OCI-M1 (cell line): ENCODE measurements at places on chromosomes 1 and 21.

- DNase-seq, result no peak
These were observed 33.5 kb downstream of the CAPN8 start for GRCh38 chr1:223631956-223632355.

DNA sequence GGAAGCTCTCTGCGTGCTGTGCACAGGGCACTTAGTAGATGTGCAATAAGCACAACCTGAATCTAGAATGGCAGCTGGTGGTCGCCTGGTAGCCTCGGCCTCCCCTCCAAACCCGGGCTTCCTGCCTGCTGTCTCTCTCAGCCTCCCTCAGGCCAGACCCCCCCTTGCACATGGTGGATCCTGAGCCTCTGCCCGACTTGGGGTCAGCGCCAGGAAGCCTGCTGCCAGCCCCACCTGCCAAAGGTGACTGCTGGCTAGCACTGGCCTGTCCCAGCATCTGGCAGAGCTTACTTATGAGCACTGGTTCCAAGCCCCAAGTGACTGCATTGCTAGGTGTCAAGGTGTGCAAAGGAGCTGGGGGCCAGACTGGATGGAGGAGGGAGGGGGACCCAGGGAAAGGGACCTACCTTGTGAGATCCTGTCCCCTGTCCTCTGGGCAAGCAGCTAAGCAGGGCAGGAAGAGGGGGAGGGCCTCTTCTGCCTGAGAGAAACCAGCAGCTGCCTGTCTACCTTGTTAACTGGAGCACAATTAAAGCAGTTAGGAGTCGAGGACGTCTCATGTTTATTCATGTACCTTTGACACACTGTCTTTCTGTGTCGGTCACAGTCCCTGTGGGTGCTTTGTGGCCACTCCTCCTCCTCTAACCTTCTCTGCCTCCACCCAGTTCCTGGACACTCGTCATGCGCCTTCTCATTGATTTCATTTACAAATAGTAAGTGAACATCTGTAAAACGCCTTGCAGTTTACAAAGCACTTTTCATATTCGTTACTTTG is 100.9 kb downstream of the DDX20 start:
- no peak for DNase-seq

- DNase-seq, result peak; percentile 24
These were observed 75.7 kb upstream of the WLS start for GRCh38 chr1:68308034-68308433.

DNA sequence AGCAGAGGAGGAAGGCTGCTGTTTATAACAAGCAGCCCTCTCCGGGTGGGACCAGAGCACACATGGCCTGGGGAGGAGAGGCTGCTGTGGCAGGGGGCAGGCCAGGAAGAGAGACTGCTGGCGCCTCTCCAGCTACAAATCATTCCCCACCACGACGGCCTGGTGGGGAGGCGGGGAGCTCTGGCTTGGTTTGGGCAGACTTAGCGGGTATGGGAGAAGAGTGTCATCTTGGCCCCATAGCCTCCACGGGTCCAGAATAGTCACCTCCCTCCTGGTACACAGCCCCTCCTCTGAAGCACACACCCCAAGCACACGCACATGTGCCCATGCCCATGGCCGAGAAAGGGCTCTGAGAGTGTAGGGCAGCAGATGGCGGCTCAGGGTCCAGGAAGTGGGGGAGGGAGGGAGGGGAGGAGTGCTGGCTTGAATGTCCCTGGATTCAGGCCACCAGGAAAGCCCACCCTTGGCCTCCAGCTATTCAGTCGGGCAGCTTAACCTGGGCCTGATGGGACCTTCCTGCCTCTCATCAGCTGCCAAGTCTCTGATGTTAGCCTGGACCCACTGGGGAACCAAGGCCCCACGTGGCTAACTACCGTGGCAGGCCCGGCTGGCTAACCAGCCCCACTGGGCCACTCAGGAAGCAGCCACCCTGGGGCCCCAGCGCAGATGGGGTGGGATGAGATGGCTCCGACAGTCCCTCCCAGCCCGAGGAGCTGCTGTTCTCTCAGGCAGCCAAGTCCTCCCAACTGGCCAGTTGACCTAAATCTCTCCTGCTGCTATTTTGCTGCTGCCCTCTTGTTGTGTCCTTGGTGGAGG is 10.9 kb downstream of the LRP8 start:
- no peak for DNase-seq

GRCh38 chr1:112808861-112809684 is 93.9 kb upstream of the PPM1J start:
- DNase-seq, result peak; percentile 85

DNA sequence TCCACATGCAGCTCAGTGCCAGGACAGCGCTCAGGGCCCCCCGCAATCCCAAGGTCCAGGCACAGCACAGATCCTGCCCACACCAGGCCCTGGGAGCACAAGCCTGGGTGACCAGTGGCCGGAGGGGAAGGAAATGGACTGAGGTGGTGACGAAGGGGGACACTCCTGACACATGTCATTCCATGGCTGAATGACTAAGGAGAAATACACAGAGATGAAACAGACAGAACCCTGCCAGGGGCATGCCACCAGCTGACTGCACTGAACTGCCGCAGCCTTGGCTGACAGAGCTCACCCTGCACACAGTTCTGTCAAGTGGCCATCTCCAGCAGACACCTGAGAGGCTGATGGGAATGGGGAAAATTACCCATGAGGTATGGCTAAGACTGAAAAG is 56.1 kb downstream of the HSF2BP start:
- no peak for DNase-seq

DNA sequence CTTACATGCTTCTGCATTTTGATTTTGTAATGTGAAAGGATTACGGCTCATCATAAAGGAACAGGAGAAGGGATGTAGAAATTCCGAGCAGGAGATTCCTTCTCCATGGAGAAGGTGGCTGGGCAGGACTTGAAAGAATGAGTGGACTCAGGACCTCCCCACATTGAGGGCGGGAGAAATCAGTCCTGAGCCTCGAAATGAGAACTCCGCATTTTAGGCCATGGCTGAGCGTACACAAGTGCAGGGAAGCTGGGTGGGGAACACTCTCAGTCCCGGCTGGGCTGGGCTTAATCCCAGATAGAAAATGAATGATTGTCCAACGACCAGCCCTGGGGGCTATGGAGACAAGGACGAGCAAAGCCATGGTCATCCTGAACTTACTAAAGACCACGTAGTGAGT is 402.3 kb upstream of the POU3F1 start:
- DNase-seq, result no peak

GRCh38 chr1:151372058-151372934 is at the start of gene SELENBP1:
TSS of gene SELENBP1 (minus strand) at chr1:151372705. CDS start at chr1:151372641, 64 bp downstream.
- DNase-seq, result peak; percentile 57

- no peak for DNase-seq
These were observed 185.6 kb upstream of the CAMK1G start for GRCh38 chr1:209397910-209398309.

DNA sequence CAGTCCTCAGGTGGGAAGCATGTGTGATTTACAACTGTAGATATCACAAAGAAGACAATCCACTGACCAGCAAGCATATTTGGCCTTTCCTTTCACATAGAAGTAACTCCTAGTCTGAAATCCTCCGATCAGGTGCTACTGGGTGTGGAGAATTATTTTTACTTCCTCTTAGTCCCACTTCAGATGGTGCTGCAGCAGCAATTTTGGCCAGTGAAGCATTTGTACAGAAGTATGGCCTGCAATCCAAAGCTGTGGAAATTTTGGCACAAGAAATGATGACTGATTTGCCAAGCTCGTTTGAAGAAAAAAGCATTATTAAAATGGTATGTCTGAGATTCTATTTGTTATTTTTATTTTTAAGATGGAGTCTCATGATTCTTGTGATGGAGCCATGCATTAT is 51.0 kb downstream of the SCP2 start:
- DNase-seq, result no peak

DNA sequence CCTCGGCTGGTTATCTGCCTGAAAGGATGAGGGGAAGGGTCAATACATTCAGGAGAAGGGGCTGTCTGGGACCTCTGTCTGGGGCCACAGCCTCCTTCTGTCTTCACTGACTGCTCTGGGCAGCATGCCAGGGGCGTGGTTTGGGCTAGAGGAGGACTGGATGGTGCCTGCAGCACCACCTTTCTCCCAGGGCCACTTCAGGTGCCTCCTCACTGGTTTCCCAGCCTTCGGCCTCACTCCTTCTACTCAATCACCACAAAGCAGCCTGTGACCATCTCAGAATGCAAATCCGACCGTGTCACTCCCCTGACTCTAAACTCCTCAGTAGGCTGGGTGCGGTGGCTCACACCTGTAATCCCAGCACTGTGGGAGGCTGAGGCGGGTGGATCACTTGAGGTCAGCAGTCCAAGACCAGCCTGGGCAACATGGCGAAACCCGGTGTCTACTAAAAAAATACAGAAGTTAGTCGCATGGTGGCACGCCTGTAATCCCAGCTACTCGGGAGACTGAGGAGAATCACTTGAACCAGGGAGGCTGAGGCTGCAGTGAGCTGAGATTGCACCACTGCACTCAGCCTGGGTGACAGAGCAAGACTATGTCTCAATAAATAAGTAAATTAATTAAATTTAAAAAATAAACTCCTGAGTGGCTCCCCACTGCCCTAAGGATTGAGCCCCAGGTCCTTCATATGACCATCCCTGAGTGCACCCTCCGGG is 50.1 kb upstream of the ECE1 start:
- DNase-seq, result no peak

- DNase-seq, result no peak
These were observed 11.6 kb downstream of the PLA2G2A start for GRCh38 chr1:19967808-19968207.

DNA sequence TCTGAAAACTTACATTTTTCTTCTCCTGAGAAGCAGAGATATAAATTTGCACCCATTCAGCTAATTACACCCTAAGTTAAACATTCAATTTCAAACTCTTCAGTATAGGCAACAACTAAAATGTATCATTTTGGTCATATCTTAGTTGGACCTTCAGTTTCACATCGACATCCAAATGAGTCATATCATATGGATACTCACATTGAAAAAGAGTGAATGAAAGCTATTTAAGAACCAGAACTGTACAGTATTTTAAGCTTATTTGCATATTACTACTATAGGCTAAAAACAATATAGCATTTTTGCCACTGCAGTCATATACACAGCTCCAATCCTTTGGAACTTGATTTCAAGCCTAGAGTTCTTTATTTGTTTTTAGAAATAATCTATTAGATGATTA is 33.6 kb downstream of the USP25 start:
- DNase-seq, result no peak

DNA sequence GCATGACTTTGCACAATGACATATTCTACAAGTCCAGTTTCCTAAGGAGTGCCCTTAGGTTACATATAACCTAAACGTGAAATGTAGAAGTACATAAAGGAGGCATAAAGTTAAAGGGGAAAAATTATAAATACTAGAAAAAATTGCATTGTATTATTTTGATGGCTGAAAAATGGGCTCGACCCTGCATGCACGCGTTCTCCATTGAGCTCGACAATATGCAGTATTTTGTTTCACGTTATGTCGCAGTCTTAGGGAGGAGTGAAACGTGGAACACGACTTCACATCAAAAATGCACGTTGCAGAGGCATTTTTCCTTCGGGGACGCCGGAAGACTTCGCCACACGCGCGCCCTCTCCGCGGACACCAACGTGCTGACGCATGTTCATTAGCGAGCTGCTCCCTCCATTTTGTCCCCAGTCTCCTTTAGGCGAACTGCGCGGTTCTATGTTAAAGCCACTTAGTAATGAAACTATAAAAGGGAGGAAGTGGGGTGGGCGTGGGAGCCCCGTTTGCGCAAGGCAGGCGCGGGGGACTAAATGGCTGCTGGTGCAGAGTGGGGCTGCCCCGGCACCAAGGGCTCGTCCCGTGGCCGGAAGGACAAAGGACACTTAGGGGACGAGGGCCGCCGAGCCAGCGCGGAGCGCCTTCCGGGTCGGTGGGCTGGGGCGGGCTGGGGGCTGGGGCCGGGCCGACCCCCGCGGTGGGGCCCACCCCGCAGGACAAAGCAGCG is 749 bp upstream of the COX20 start:
- DNase-seq, result peak; percentile 99

- DNase-seq, result no peak
These were observed 51.1 kb downstream of the SLC16A1 start for GRCh38 chr1:112904831-112905261.

DNA sequence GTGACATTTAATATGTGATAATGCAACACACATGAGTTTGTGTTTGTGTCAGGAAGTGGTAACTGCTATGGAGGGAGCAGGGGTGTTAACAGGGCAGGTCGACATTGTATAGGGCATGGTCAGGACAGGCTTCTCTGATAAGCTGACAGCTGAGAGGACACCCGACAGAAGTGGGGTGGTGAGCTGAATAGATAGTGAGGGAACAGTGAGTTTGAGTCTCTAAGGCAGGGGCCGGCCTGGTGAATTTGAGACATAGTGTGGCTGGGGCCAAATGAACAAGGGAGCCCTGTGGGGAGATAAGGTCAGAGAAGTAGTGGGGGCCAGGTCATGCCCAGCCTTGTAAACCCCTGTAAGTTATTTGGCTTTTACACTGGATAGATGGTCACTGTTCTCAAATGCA is 217.4 kb upstream of the KIAA0040 start:
- DNase-seq, result peak; percentile 36

- DNase-seq, result no peak
These were observed 23.1 kb upstream of the PTPRF start for GRCh38 chr1:43507296-43508295.

DNA sequence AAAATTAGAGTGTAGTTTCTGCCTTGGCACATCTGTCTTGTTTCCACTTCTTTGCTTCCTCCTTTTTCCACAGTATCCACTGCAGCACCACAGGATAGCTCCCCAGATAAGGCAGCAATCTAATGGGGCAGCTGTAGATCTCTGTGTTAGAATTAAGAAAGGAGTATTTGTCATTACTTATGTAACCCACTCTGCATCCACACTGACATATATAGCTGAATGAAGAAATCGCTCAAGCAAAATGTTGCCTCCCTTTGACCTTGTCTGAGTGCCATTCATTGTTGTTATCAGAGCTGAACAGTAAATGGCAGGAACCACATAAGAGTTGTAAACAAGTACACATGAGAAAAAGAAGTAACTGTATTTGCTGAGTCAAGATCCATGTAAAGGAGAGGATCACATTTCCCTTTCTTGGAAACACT is 45.9 kb upstream of the DPH5 start:
- peak; percentile 93 for DNase-seq

GRCh38 chr1:235106457-235106856 is 22.2 kb downstream of the TOMM20 start:
- DNase-seq, result peak; percentile 23

DNA sequence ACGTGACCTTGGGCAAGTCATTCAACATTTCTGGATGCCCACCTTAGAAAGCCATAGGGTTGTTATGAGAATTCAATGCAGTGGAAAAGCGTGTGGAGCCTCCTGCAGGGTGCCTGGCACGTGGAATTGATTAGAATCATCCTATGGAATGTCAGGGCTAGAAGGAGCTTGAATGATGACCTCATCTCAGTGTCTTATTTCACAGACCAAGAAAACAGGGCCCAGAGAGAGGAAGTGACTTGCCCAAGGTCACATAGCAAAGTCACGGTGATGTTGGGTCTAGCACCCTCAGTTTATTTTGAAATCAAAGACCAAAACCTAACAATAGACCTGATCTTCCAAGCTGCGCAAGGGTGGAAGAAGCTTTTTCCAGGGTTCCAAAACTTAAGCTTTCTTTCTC is 6.0 kb downstream of the TRABD2B start:
- no peak for DNase-seq

DNA sequence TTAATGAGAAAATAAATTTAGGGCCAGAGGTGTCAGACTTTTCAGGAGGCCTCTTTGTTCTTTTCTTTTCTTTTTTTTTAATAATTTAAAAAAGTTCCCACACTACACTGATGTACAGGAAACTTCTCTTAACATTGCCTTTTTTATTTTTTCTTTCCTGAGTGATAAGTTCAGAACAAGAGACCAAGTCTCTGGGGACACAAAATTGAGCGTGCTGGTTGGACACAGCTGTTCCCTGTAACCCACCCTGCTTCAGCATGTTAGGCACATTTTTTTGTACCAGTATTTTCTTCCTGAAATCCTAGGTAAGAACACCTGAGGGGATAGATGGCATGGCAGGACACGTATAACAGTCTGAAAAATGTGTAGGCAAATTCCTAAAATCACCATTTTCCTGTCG is 50.1 kb downstream of the PBX1 start:
- no peak for DNase-seq
